ENCODE measurements at places on chromosomes 1 and 21.

- no peak for DNase-seq
Observed at GRCh38 chr1:185964946-185965345, 230.8 kb downstream of the HMCN1 start.

GRCh38 chr1:61620536-61620935, 104.4 kb downstream of the TM2D1 start:
- DNase-seq = no peak

- DNase-seq = no peak
Observed at GRCh38 chr1:248613742-248614141, 16.2 kb upstream of the OR2T10 start.

DNA sequence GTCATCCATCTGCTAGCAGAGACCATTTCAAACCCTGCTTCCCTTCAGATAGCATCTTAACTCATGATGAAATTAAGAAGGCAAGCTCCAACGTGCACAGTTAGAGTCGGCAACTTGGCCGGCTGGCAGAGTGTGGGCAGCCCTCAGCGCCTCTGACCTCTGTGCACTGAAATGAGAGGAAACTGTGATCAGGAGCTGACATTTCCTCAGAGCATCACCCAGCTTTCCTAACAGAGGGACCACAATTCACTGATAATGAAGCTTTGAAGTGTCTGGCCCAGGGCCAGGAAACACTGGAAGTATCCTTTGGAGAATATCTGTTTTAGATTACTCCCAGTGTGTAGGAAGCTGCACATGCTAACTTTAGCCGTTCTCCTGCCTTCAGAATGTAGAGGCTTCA, 145.0 kb upstream of the ZC3H11B start:
- DNase-seq = peak; percentile 12

- no peak for DNase-seq
Observed at GRCh38 chr1:54255026-54255702, 55.2 kb downstream of the MRPL37 start.

- no peak for DNase-seq
Observed at GRCh38 chr1:170668209-170669106, 4.5 kb downstream of the PRRX1 start.

GRCh38 chr21:39385299-39386145, 36.6 kb upstream of the HMGN1 start:
- no peak for DNase-seq

GRCh38 chr21:43865540-43866259, 677 bp downstream of the AGPAT3 start:
- DNase-seq = no peak

- peak; percentile 49 for DNase-seq
Observed at GRCh38 chr1:2279210-2279639, 51.1 kb downstream of the SKI start.

DNA sequence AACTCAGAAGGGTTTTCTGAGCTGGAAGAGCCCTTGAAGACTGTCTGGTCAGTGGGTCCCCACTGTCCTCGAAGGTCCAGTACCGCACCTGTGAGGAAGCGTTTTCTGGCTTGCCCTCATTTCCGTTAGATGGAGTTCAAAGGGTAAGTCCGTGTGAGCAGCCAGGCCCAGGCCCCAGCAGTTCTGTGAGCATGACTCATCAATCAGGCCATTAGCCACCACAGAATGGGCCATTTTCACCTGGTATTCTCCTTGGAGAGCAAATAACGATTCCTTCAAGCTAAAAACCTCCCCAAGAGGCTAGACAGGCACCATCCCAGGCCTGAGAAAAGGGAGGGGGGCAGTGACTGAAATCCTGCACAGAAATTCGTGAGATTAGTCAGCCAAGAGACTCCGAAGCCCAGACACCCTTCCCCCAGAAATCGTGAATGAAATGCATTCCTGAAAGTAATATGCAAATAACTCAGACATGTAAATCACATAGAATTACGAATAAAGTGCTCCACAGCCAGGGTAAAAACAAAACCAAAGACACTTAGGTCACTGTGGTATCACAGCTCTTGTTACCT, 66.0 kb downstream of the BCAR3 start:
- no peak for DNase-seq

DNA sequence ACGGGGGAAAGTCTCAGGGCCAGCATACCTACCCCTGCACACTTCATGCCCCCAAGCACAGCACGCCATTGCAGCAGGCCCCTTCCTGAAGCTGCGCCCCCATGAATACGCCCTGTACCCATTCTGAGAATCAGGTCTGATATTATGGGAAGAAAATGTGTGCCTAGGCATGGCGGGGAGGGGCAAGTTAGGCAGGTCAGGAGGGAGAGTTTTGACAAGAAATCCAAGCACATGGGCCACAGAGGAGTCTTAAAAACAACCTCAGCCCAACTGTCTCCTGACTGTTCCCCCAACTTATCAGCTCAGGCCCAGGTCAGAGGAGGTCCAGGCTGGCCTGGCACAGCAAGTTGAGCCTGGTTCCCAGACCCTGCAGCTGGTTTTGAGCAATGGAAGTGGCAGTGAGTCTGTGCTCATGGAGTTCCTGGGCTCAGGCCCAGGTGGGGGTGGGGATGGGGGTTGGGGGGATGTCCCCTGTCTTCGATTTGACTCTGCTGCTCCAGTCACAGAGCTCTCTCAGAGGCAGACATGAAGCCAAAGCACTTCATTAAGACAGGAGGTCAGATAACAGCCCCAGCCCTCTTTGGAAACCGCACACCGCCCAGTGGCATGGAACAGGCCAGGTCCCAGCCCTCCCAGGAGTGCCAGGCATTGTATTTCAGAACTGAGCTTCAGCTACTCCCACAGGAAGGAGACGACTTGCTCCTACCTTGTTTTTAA, 20.6 kb upstream of the BCAR3 start:
- no peak for DNase-seq

- no peak for DNase-seq
Observed at GRCh38 chr1:228066891-228067654, 15.4 kb upstream of the ARF1 start.

DNA sequence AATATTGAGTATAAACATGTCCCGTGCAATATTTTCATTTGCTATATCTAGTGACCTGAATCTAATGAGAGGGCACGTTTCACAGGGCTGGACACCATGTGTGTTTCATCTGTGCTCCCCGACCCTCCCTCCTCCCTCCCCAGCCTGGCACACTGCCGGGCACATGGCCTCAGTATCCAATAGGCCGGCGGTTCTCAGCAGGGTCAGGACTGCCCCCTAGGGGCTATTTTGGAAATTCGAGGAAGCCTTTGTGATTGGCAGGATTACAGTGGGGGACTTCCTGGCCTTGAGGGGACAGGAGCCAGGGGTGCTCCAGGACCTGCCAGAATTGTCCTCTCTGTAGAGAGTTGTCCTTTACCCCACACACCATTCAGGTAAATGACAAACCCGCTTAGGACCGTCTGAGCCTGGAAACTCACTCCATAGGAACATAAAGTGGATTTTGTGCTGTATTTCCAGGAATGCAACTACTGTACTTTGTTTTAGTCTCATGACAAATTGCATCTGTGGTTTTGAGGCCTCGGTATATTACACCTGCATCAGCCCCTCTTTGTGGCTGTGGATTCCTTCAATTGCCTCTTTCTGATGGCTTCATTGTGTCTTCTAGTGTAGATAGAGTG, 109.5 kb upstream of the SIM2 start:
- DNase-seq = no peak

DNA sequence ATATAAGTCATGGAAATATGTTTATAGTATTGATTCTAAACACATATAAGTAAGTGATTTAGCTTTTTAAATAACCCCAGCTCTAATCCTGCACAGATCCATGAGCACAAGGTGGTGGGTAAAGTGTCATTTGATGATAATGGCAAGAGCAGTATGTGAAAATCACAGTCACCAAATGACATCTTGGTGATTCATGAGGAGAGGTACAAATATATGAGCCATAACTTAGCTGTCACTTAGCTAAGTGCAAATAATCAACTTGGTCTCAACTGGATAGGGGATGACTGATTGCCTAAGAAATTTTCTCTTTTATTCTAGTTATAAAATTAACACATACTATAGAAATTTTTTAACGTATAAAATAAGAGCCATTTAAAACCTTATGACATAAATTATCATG, 198.1 kb downstream of the ZZZ3 start:
- no peak for DNase-seq

GRCh38 chr1:45969866-45970265, 162.6 kb downstream of the PIK3R3 start:
- no peak for DNase-seq

DNA sequence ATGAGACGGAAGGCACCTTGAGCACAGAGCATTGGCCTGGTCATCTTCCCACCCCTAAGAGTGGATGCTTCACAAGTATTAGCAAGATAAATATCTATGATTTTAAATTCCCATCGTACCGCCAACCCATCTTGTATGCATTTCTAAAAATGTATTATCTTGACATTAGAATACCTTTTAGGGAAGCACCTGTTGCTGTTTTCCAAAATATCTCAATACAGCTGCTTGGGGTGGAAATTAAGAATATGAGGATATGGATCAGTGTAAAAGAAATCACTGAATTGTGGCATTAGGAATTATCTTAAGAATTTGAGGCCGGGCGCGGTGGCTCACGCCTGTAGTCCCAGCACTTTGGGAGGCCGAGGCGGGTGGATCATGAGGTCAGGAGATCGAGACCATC, 166.3 kb downstream of the ETS2 start:
- no peak for DNase-seq

DNA sequence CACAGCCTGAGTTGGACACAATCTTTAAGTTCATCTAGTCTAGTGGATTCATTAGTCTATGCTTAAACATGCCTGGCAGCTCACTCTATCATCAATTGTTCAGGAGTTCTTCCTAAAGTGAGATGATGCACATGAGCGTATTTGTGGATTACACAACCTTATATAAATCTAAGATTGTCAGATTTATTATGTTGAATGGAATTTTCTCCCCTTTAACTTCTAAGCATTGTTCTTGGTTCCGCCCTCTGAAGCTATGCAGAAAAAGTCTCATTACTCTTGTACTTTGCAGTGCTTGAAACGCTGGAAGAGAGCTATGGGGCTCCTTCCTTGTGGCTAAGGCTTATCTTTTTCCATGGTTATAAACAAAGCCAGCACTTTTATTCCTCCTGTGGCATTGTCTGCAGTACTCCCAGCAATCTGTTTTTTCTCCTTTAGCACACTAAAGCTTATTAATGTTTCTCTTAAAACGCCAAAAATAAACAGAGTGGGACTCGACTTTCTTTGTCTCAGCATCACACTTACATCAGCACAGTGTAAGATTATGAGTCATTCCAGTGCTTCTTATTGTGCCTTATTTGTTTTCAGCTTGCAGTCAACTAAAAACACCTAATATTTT, 316.8 kb upstream of the CAMK1G start:
- DNase-seq = no peak

DNA sequence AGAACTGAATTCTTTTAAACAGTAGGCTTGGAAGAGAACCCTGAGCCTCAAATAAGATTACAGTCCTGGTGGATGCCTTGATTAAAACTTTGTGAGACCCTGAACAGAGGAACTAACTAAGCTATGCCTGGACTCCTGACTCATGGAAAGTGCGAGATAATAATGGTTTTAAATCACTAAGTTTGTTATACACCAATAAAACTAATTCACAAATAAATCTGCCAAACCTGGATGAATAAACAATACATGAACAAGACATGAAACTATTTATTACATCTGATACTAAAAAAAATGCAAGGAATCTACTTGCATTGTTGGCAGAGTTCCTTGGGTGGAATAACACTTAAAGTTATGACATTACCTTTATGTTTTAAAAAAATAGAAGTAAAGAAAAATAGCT, 118.4 kb downstream of the PIGK start:
- DNase-seq = no peak

GRCh38 chr1:174839211-174839610, 160.5 kb upstream of the CACYBP start:
- no peak for DNase-seq

DNA sequence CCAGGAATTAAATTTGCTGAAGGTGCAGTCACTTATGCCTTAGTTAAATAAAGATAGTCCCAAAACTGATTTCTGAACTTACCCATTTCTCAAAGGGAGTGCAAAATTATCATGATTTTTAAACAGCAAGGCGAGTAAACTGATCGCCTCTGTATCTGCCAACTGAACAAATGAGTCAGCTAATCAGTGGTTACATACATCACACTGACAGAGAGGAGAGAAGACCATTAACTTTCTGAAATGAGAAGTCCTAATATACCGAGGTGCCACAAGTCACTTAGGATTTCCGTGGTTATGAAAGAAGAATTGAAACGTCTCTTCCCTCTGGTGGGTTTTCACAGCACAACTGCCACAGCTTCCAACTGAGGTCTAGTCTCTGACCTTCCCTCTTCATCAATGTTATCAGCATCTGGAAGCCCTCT, 400.7 kb downstream of the SMYD3 start:
- DNase-seq = no peak

DNA sequence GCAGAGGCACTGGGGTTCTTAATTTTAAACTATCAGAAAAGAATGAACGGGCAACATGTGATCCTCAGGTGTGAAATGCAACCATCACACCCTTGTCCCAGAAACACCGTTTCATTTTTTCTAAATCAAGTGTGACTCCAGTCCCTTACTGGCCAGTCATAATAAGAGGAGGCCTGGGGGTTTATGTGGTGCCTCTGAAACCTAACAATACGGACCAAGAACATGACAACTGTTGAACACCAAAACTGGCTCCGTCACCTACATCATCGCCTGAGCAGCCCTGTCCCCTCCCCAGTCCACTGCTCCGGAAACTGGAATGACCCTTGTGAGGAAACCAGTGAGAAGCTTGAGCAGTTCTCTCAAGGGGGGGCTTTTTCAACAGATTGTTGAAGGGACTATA, 55.9 kb upstream of the KIF26B start:
- DNase-seq = no peak

- DNase-seq = no peak
Observed at GRCh38 chr1:195962051-195962450, 646.2 kb downstream of the KCNT2 start.

GRCh38 chr1:227790034-227790400, 25.5 kb upstream of the PRSS38 start:
- no peak for DNase-seq

- no peak for DNase-seq
Observed at GRCh38 chr1:172180501-172181285, 239.8 kb upstream of the C1orf105 start.

DNA sequence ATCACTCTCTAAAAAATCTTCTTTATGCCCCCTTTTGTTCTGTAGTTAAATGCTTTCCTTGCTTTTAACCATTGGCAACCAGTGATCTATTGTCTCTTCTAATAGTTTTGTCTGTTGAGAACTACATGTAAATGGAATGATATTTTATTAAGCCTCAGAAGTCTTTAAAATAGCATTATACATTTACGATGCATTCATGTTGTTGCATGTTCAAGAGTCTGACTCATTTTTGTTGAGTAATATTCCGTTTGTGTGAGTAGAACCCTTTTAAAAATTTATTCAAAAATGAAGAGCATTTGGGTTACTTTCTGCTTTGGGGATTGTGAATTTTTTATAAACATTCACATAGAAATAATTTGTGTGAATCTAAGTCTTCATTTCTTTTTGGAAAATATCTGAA, 1352.9 kb downstream of the NCAM2 start:
- DNase-seq = no peak

Measured in smooth muscle cell of the brain vasculature (primary cell).